ENCODE measurements at places on chromosomes 4 and X. TPM values are rescaled to one million over a fixed set of nuclear protein-coding genes. Genes with fewer than 3 reads are reported as not detected.

Gene OPN1MW2
- not detected for total RNA-seq

Gene GAGE1
- not detected for total RNA-seq

Gene ABLIM2
- 2.3 TPM for total RNA-seq

Gene SHOX
- total RNA-seq, result not detected

Gene CTSO
- total RNA-seq, result 3.7 TPM

Gene TLR1
- total RNA-seq, result 3.6 TPM

Gene WDR17
- total RNA-seq, result 9.1 TPM

Gene ARHGAP6
- total RNA-seq, result not detected

Gene ANOS1
- not detected for total RNA-seq

GRCh38 chrX:8453611-8454010 lies 11.0 kb upstream of the VCX3B start:
- no peak for DNase-seq

- DNase-seq, result no peak
Observed at GRCh38 chr4:168588916-168589531, 92.2 kb downstream of the PALLD start.

DNA sequence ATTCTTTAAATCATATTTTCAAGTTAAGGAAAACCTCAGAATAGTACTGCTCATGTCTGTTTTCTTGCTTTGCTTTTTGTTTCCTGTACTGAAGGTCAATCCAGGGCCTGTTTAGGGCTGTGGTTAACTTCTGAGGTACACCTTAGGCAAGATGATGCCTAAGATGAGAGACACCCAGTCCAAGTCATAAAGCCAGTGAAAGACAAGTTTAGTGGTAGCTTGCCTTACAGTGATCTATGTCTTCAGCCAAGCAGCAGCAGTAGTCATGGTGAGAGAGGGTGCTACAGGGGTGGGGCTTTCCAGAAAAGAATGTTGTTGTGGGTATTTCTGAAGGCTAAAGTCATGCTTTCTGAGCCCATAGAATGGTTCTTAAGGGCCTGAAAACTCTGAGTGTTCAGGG lies 173.7 kb downstream of the VSIG4 start:
- no peak for DNase-seq

- no peak for DNase-seq
Observed at GRCh38 chr4:30619679-30620078, 100.5 kb upstream of the PCDH7 start.

- DNase-seq, result no peak
Observed at GRCh38 chr4:121148000-121148399, 16.1 kb downstream of the TNIP3 start.

DNA sequence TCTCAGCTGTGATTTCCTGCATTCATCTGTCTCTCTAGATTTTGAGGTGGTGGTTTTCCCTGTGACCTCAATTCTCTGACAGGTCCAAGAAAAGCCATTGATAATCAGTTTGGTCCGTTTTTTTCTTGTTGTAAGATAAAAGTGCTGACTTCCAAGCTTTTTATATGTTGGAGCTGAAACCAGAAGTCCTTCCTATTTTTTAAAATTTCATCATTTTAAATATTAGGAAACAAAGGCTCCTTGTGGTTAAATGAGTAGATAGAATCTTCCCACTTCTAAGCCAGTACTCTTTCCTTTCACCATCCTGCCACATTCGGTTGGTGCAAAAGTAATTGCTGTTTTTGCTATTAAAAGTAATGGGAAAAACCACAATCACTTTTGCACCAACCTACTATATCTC lies 18.3 kb downstream of the RNF175 start:
- no peak for DNase-seq

Data from NCI-H460 (cell line).